ENCODE measurements at places on chromosomes 11 and 22. TPM values are rescaled to one million over a fixed set of nuclear protein-coding genes. Genes with fewer than 3 reads are reported as not detected.

The FGF3 gene
- not detected for total RNA-seq

The OPCML gene
- 0.88 TPM for total RNA-seq

The MFRP gene
- not detected for total RNA-seq

The MS4A18 gene
- total RNA-seq, result not detected

The PCNX3 gene
- total RNA-seq, result 28.8 TPM

The KDM4D gene
- total RNA-seq, result 0.45 TPM

The IL17REL gene
- not detected for total RNA-seq

The KCNE3 gene
- total RNA-seq, result 12.5 TPM

The RASSF10 gene
- 0.26 TPM for total RNA-seq

The EXT2 gene
- 69.4 TPM for total RNA-seq

The MMP8 gene
- total RNA-seq, result 0.60 TPM

The TCIRG1 gene
- total RNA-seq, result 173 TPM

The MPZL3 gene
- total RNA-seq, result 1.6 TPM

The OR5AK2 gene
- not detected for total RNA-seq

The P4HA3 gene
- 5.8 TPM for total RNA-seq

The CARD18 gene
- not detected for total RNA-seq

The SLC17A6 gene
- not detected for total RNA-seq

The OR51B2 gene
- not detected for total RNA-seq

The OR56A5 gene
- total RNA-seq, result not detected

The TSPAN32 gene
- total RNA-seq, result 3.5 TPM

The PRODH gene
- total RNA-seq, result 1.0 TPM

The DGAT2 gene
- 2.3 TPM for total RNA-seq

The CDCA5 gene
- total RNA-seq, result 1.0 TPM

The TMEM191C gene
- 0.55 TPM for total RNA-seq

The DRD4 gene
- 1.3 TPM for total RNA-seq

The AMPD3 gene
- 7.8 TPM for total RNA-seq

The SPINDOC gene
- total RNA-seq, result 18.3 TPM

The LDLRAD3 gene
- total RNA-seq, result 16.2 TPM

The MIOX gene
- total RNA-seq, result not detected

The OR2AG2 gene
- total RNA-seq, result not detected

The SLC22A9 gene
- not detected for total RNA-seq

The VPREB1 gene
- not detected for total RNA-seq

The GNAZ gene
- total RNA-seq, result 5.8 TPM

The OR4D5 gene
- total RNA-seq, result not detected

The FAM180B gene
- 4.8 TPM for total RNA-seq

The IRAG1 gene
- 518 TPM for total RNA-seq

The JHY gene
- 7.1 TPM for total RNA-seq

The OR5A1 gene
- not detected for total RNA-seq

The MED19 gene
- 8.8 TPM for total RNA-seq

The TIGD3 gene
- 0.16 TPM for total RNA-seq

The PANX2 gene
- 0.62 TPM for total RNA-seq

The SPDYC gene
- total RNA-seq, result not detected
